RKO (cell line): ENCODE measurements at places on chromosomes 2 and 18.

DNA sequence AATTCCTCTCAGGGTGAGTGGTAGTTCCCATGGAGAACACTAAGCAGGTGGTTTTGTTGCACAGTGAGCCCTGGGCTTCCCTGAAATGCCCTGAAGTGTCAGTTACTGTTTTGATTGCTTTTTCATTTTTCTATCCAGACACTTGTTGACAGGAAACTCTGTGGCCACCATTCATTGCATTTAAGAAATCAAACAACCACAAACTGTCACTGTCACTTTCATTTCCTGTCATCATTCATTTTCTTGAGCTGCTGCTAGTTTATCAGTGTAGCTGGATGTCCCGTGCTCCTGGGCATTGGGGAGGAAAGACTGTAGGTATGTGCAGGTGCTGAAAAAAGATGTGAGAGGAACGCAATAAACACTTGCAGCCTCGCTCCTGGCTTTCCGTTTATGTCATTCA lies 891.6 kb upstream of the ZEB2 start:
- no peak for DNase-seq

- DNase-seq, result no peak
Observed at GRCh38 chr18:79374408-79375171, 21.1 kb upstream of the NFATC1 start.

GRCh38 chr2:39821871-39822270 lies 42.8 kb upstream of the THUMPD2 start:
- DNase-seq, result no peak

DNA sequence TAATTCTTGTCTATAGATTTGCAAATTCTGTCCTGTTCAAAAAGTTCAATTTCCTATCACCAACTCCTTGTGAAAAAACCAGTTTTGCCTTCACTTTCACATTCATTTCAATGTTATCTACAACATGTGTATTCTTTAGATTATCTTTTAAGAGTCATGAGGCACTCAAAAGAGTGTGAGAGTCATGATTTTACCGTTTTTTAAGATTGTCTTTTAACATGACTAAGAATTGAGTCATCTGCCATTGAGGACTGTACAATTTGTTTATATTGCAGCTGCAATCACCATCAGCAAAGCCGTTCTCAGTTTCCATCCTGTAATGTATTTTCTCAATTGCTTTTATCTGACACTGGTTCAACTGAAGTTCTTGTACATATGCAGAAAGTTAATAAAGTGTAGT lies 275.8 kb downstream of the LNPK start:
- DNase-seq, result peak; percentile 62

GRCh38 chr2:20621366-20622295 lies 29.3 kb downstream of the HS1BP3 start:
- no peak for DNase-seq
